ENCODE measurements at places on chromosomes 2 and 18.

GRCh38 chr2:62185475-62186155, 10.3 kb upstream of the B3GNT2 start:
- DNase-seq: no peak

- DNase-seq: no peak
Measured at GRCh38 chr2:152084076-152084475, 14.8 kb downstream of the CACNB4 start.

GRCh38 chr2:147711031-147711430, 133.8 kb upstream of the ACVR2A start:
- DNase-seq: no peak

- no peak for DNase-seq
Measured at GRCh38 chr2:64537991-64538390, 13.9 kb downstream of the AFTPH start.

DNA sequence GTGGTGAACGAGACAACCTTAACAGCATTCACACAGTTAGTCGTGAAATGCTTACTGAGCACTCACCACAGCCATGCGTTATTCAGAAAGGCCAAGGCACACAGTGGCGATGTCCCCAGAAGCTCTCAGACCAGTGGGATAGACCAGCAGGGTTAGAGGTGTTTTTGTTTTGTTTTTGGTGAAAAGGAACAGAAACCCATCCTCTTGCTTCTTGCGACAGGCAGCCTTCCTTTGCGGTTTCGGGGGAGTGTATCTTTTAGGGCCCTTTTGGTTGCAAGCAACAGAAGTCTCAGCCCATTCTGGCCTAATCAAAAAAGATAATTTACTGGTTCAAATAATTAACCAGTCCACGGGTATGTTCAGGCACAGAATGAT, 4.7 kb downstream of the GNLY start:
- no peak for DNase-seq

GRCh38 chr18:45654677-45655076, 39.4 kb downstream of the SLC14A2 start:
- DNase-seq: no peak

DNA sequence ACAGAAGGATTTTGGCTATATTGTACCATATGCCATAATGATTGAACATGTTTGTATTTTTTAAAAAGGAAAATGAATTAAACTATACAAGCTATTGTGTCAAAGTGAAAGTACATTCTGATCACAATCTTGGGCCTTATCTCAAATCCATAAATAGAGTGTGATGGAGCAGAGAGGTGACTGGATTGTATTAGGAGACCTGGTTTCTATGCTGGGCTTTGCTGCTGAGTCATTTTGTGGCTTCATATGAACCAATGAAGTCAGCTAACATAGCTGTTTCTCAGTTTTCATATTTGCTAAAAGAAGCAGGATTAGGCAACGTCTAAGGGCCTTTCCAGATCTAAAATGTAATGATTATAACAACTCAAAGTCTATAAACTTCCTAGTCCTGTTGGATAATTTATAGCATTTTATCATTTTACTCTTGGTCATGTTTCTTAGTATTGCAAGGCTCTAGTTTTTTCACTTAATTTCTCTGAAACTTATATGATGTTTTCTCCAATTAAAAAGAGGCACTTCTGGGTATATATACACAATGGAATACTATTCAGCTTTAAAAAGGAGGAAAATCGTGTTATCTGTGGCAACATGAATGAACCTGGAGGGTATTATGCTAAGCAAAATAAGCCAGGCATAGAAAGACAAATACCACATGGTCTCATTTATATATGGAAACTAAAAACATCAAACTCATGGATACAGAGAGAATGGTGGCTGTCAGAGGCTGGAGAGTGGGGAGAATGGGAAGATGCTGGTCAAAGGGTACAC, 112.3 kb downstream of the MEP1B start:
- DNase-seq: no peak

- DNase-seq: no peak
Measured at GRCh38 chr18:3607309-3608098, 157.5 kb downstream of the TGIF1 start.

DNA sequence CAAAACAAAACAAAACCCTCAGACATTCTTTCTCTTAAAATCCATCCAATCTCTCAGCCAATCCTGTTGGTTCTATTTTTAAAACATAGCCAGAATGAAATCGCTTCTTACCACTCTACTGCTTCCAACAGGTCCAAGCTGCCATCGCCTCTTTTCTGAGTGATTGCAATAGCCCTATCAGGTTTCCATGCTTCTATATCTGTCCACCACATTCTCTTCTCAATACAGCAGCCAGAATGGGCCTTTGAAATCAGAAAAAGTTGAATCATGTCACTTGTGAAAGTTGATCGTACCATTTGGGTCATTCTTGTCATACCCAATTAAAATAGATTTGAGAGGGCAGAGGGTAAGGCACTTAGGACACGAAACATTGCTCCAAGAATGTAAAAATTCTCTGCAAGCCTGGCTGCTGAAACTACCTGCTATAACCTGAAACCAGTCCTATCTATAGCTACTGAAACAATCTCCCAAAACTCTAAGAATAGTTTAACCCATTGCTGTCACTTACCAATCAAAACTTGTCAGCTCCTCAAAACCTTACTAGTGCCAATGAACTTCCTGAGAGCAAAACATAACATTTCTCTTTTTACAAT, 3.3 kb upstream of the MTLN start:
- no peak for DNase-seq

- DNase-seq: no peak
Measured at GRCh38 chr2:166357068-166357949, 18.4 kb downstream of the SCN9A start.

- DNase-seq: no peak
Measured at GRCh38 chr18:4858379-4859127, 338.5 kb downstream of the AKAIN1 start.

- no peak for DNase-seq
Measured at GRCh38 chr18:9726175-9726574, 18.1 kb downstream of the RAB31 start.

- DNase-seq: no peak
Measured at GRCh38 chr18:3911413-3911812, 461.4 kb downstream of the TGIF1 start.

- no peak for DNase-seq
Measured at GRCh38 chr18:45100321-45101105, 419.8 kb downstream of the SETBP1 start.

GRCh38 chr2:38130876-38131275, 54.9 kb upstream of the CYP1B1 start:
- no peak for DNase-seq

DNA sequence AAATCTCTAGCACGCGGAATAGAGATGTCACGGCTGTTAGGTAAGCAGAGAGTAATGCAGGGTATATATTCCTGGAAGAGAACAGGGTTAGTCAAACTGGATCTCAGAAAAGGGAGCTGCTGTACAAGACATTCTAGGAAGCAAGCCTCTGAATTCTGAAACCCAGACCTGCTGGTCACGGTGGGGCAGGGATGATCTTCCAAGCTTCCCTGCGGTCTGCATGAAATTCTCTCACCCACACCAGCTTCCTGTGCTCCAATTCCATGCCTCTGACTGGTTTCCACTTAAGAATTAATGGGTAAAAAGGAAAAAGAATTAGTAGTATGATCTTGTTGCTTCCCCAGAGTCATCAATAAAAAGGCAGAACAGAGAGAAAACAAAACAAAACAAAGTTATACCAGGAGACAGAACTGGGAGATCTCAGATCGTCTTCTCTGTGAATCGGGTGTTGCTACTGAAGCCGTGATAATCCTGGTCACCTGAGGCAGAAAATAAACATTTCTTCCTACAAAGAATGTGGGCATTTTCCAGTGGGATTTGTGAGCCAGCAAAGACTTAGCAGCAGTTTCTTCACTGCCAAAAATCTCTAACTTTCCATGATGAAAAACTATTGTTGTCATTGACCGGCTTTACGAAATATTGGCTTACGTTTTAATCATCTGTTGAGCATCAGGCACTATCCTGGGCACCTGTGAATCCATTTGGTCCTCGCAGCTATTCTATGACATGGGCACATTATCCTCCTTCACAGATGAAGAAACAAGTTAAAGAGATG, 5.3 kb upstream of the CYP27C1 start:
- no peak for DNase-seq
